ENCODE measurements at places on chromosomes 7 and 10. TPM values are rescaled to one million over a fixed set of nuclear protein-coding genes. Genes with fewer than 3 reads are reported as not detected.

The ZNF853 gene
- total RNA-seq, result 4.6 TPM

The FOXI2 gene
- not detected for total RNA-seq

The LRRN3 gene
- 0.13 TPM for total RNA-seq

The CYP3A4 gene
- total RNA-seq, result not detected

The AOAH gene
- 0.51 TPM for total RNA-seq

The GTF2IRD1 gene
- total RNA-seq, result 6.8 TPM

The LBX1 gene
- total RNA-seq, result not detected

The ASB10 gene
- total RNA-seq, result not detected

The LMBR1 gene
- 159 TPM for total RNA-seq

The MMP21 gene
- total RNA-seq, result 0.13 TPM

The AKR1C8 gene
- not detected for total RNA-seq

The GTPBP4 gene
- total RNA-seq, result 20.2 TPM

Data from dermis microvascular lymphatic vessel endothelial cell (primary cell).